ENCODE measurements at places on chromosomes 3 and 15. TPM values are rescaled to one million over a fixed set of nuclear protein-coding genes. Genes with fewer than 3 reads are reported as not detected.

The TMCO5A gene
- total RNA-seq, result not detected

The PPP4R2 gene
- 108 TPM for total RNA-seq

The MLF1 gene
- 3.8 TPM for total RNA-seq

DNA sequence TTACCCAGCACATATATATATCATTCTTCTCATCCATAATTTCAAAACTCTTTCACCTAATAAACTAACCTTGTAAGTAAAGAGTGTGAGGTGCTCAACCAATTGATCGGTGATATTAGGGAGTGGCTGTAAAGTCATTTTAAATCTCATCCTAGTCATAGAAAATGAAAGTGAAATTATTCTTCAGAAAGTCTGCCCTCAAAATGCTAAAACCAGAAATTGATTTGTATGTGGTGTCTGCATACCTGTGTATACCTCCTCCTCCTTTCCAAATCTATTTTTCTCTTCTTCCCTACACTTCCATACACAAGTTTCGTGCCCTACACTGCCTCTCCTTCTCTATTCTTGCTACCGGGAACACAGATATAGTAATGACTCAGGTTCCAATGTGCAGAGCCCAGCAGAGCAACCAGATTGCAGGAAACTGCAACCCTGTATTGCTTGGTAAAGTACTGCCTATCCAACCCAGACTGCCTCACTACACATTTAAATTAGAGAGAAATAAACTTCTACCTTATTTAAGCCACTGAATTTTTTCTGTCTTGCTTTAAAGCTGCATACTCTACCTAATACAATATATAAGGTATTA lies 7.4 kb upstream of the TBC1D5 start:
- peak overlapping the region; percentile 27 for H3K4me3 ChIP-seq
- DNase-seq, result no peak
- H3K4me1 ChIP-seq, result peaks cover 17% of the 10 kb centered on the region

GRCh38 chr15:43255376-43255775 lies 11.4 kb downstream of the TGM5 start:
- no peak for DNase-seq
- no peaks in the 10 kb centered on the region for H3K36me3 ChIP-seq
- H3K27me3 ChIP-seq, result peaks cover 7% of the 10 kb centered on the region
- no peak overlapping the region for H3K4me3 ChIP-seq

GRCh38 chr3:52835766-52836470 lies 1.1 kb upstream of the MUSTN1 start:
- no peak for DNase-seq
- peaks cover 24% of the 10 kb centered on the region for H3K4me1 ChIP-seq
- H3K27me3 ChIP-seq, result no peaks in the 10 kb centered on the region
- H3K4me3 ChIP-seq, result no peak overlapping the region

DNA sequence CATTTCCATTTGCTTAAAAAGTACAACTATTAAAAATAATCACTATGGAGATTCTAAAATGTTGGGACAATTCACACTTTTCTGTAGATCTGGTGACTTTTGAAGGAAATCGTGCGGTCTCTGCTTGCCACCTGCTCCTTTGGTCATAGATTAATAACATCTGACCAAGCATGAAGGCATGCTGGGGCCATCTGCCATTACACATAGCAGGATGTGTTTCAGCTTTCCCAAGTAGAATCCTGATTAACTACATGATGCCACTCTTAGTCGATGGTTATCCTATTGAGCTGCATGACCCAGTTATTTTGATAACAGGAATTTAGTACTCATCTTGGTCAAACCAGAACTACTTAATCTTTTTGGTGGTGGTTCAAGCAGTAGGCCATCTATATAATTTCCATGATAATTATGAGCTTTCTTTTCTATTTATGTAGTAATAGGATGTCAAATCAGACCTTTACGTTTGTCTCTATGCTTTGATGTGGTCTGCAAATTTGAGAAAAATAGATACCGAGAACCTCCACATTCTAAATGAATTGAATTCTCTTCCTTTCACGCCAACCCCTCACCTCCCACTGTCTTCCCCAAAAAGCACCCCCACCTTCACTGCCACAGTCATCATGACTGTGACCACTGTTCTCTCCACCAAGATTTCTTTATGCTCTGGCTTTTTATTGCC lies 158.1 kb downstream of the DIPK2A start:
- no peak overlapping the region for H3K27ac ChIP-seq
- H3K27me3 ChIP-seq, result no peaks in the 10 kb centered on the region
- H3K4me1 ChIP-seq, result no peaks in the 10 kb centered on the region
- H3K4me3 ChIP-seq, result no peak overlapping the region
- peak; percentile 11 for DNase-seq

The PCOLCE2 gene
- total RNA-seq, result 0.57 TPM

DNA sequence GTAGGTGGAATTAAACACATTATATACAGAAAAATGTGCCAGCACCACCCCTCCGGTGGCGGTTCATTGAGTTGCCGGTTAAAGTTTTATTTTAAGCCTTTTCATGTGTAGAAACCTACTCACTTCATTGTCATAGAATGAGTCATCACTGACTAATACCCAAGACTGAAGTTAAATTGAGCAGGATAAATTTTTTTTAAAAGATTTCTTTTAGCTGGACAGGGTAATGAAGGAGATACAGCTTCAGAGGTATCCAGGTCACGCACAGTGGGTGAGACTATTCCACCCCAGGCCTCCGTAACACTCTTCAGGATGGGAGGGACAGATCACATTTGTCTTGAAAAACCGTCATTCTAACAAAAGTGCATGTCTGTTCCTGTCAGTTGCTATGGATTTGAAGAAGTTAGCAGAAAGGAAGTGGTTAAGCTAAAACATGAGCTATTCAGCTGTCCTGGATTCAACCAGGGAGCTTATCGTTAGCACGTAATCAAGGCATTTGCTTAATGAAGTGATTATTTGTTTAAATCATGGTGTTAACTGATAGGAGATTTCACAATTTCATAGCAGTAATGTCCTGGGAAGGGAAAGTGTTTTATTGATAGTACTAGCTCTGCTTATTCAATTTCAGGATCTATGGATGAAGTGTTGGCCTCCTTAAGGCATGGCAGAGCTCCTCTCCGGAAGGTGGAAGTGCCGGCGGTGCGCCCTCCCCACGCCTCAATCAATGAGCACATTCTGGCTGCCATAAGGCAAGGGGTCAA lies 23.4 kb downstream of the WHAMM start:
- H3K4me1 ChIP-seq, result peaks cover 28% of the 10 kb centered on the region
- H3K27ac ChIP-seq, result peak overlapping the region; percentile 50
- no peaks in the 10 kb centered on the region for H3K27me3 ChIP-seq
- peak; percentile 67 for DNase-seq

- H3K4me1 ChIP-seq, result no peaks in the 10 kb centered on the region
- H3K36me3 ChIP-seq, result no peaks in the 10 kb centered on the region
- H3K27me3 ChIP-seq, result no peaks in the 10 kb centered on the region
- DNase-seq, result no peak
Measured at GRCh38 chr3:35394905-35395304, 244.4 kb upstream of the ARPP21 start.

GRCh38 chr15:81221449-81221848 lies 24.8 kb downstream of the IL16 start:
- H3K27ac ChIP-seq, result no peak overlapping the region
- no peak overlapping the region for H3K4me3 ChIP-seq
- no peak for DNase-seq

- no peak overlapping the region for H3K27ac ChIP-seq
- no peaks in the 10 kb centered on the region for H3K36me3 ChIP-seq
- H3K4me3 ChIP-seq, result no peak overlapping the region
- DNase-seq, result no peak
- peaks cover 21% of the 10 kb centered on the region for H3K27me3 ChIP-seq
Measured at GRCh38 chr15:79208179-79208578, 74.3 kb upstream of the ANKRD34C start.

DNA sequence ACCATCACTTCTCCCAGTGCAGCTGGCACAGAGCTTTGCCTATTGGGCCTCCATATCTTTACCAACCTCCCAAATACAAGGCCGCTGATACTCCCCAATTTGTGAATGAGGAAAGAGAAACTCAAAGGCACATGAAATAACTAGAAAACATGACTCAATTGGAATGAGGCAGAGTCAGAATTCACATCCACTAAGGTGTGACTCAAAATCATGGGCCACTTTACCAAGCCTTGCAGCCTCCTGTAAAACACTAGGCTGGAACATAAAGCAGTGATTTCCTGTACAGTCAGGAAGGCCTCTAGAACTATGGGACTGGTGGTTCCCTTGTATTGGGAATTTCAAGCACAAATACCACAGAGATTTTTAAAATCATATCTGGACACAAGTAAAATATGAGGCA lies 128.6 kb downstream of the DCLK3 start:
- no peak overlapping the region for H3K4me3 ChIP-seq
- H3K4me1 ChIP-seq, result no peaks in the 10 kb centered on the region
- peaks cover 2% of the 10 kb centered on the region for H3K27me3 ChIP-seq

The CHRFAM7A gene
- not detected for total RNA-seq

The DNAJA4 gene
- total RNA-seq, result 36.3 TPM

The TM4SF4 gene
- total RNA-seq, result not detected

The DISP2 gene
- total RNA-seq, result 0.02 TPM

DNA sequence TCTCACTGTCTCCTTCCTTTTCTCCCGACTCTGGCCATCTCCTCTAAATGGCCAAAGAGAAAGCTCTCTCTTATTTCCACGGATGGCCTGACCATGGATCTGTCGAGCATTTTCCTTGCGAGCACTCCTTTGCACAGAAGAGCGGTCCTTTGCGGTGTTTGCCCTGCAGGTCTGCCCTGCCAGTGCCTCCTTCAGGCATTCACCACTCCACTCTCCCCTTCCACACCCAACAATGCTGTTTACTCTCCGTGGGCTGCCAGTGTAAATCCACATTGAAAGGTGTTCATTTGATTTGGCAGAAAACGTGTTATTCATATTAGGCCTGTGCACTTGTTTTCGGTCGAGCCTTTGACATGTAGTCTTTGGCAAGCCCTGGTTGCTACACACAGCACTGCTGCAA lies 49.6 kb downstream of the CACNA2D3 start:
- no peak for DNase-seq
- no peaks in the 10 kb centered on the region for H3K4me1 ChIP-seq
- no peaks in the 10 kb centered on the region for H3K27me3 ChIP-seq

DNA sequence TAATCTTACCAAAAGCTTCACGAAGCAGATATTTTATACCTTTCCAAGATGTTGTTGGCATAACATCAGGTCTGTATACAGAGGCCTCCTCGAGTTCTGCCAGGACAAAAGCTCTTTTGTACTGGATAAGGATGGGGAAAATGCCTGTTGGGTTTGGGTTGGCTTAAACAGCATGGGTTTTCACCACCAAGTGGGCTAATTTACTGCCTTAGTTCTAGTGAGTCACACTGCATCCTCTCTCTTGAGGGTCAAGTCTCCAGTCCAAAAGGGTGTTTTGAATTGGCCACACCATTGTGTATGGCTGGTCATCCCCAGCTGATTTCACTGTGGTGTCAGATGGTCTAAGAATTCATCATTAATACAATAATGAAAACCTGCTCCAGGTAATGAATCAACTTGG lies 26.1 kb upstream of the BHLHE40 start:
- no peaks in the 10 kb centered on the region for H3K36me3 ChIP-seq
- H3K27ac ChIP-seq, result no peak overlapping the region
- no peaks in the 10 kb centered on the region for H3K27me3 ChIP-seq
- no peak overlapping the region for H3K4me3 ChIP-seq

DNA sequence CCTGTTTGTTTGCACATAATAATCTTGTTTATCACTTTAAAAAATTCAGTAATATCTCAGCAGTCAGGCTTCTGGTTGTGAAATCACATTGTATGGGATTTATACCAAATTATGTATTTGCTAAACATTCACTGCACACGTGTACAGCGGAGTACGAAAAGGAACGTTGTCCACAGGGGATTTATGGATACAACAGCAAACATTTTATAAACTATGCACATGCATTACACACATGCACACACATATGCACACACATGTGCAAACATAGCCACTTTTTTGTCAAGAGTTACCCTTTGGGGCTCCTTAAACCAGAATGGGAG lies 150.5 kb downstream of the LRRK1 start:
- peaks cover 1% of the 10 kb centered on the region for H3K27me3 ChIP-seq
- no peak overlapping the region for H3K4me3 ChIP-seq
- no peaks in the 10 kb centered on the region for H3K36me3 ChIP-seq
- H3K27ac ChIP-seq, result no peak overlapping the region

The ATP6V1A gene
- total RNA-seq, result 43.5 TPM

GRCh38 chr3:75171630-75172230 lies 492.4 kb upstream of the FRG2C start:
- peaks cover 3% of the 10 kb centered on the region for H3K27me3 ChIP-seq
- no peak overlapping the region for H3K27ac ChIP-seq
- no peaks in the 10 kb centered on the region for H3K36me3 ChIP-seq
- no peaks in the 10 kb centered on the region for H3K4me1 ChIP-seq

- H3K4me1 ChIP-seq, result peaks cover 6% of the 10 kb centered on the region
- no peaks in the 10 kb centered on the region for H3K36me3 ChIP-seq
- peaks cover 7% of the 10 kb centered on the region for H3K27me3 ChIP-seq
- DNase-seq, result no peak
- H3K4me3 ChIP-seq, result no peak overlapping the region
- H3K27ac ChIP-seq, result no peak overlapping the region
Measured at GRCh38 chr15:57544848-57545480, 46.7 kb upstream of the MYZAP start.

The TRH gene
- total RNA-seq, result not detected

DNA sequence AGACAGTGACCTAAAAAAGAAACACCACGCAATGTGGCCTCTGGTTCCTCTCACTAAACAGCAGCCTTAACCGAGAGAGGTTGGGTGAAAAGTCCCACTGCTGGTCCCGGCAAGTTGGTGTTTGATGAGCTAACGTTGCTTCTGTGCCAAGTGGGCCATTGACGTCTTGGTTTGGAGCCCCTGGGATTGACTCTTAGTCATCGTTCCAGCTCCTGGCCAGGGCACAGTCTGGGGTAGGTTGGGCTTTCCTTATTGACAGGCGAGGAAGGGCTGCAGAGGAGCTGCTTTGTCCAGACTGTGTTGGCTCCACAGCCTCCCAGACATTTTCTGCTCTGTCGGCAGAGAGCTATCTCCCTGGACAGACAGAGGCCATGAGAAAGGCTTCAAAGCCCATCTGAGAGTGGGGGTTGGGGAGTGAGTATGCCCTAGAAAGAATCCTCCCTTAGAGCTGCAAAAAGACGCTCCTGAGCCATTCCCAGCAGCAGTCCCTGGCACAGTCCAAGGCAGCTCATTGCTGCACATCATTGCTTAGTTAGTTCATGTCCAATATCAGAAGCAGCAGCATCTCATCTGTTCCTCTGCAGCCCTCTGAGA lies 28.6 kb upstream of the C3orf80 start:
- H3K27ac ChIP-seq, result no peak overlapping the region
- H3K27me3 ChIP-seq, result no peaks in the 10 kb centered on the region

Measured in activated CD4-positive, alpha-beta memory T cell treated with anti-CD3 and anti-CD28 coated beads for 36 hours (primary cell).